ENCODE measurements at places on chromosomes 2 and 18.
A peak's percentile ranks its signal among the peaks of the same experiment; 100 is the strongest.

- no peak for DNase-seq
Observed at GRCh38 chr2:185757356-185757755, 18.8 kb downstream of the FSIP2 start.

GRCh38 chr2:26330114-26330549 lies 15.8 kb upstream of the SELENOI start:
- DNase-seq = peak; percentile 70

GRCh38 chr2:205405752-205406151 lies 276.5 kb upstream of the NRP2 start:
- no peak for DNase-seq

- no peak for DNase-seq
Observed at GRCh38 chr18:23799540-23799939, 110.3 kb downstream of the LAMA3 start.

- DNase-seq = no peak
Observed at GRCh38 chr2:1230155-1230893, 182.9 kb upstream of the TPO start.

- no peak for DNase-seq
Observed at GRCh38 chr2:233384811-233385488, 30.7 kb downstream of the DGKD start.

DNA sequence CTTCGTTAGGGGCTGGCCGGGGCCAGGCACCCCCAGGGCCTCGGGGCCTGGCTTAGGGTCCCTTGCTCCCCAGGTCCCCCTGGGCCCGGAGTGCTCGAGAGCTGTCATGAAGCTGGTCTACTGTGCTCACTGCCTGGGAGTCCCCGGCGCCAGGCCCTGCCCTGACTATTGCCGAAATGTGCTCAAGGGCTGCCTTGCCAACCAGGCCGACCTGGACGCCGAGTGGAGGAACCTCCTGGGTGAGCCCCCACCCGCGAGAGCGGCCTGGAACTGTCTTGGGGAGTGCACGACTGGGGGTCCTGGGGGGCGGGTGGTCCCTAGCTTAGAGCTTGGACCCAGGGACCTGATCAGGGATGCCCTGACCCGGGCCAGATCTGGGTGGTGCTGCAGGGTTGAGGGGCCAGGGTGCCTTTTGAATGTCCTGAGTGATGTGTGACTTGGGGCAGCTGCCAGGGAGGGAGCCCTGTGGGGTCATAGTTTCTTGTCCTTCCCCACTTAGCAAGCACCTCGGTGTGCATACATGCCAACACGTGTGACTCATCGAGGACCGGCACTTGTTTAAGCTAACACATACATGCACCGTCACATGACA lies 27.9 kb downstream of the GPC1 start:
- DNase-seq = no peak

GRCh38 chr2:24511894-24512293 lies 20.8 kb downstream of the NCOA1 start:
- DNase-seq = no peak

GRCh38 chr2:187475499-187476248 lies 27.6 kb upstream of the CALCRL start:
- DNase-seq = no peak

GRCh38 chr2:215425021-215425782 lies 10.7 kb downstream of the FN1 start:
- DNase-seq = peak; percentile 55

- DNase-seq = no peak
Observed at GRCh38 chr2:223460774-223461211, 141.4 kb downstream of the SCG2 start.

GRCh38 chr2:1694371-1695271 lies 49.7 kb downstream of the PXDN start:
- no peak for DNase-seq

DNA sequence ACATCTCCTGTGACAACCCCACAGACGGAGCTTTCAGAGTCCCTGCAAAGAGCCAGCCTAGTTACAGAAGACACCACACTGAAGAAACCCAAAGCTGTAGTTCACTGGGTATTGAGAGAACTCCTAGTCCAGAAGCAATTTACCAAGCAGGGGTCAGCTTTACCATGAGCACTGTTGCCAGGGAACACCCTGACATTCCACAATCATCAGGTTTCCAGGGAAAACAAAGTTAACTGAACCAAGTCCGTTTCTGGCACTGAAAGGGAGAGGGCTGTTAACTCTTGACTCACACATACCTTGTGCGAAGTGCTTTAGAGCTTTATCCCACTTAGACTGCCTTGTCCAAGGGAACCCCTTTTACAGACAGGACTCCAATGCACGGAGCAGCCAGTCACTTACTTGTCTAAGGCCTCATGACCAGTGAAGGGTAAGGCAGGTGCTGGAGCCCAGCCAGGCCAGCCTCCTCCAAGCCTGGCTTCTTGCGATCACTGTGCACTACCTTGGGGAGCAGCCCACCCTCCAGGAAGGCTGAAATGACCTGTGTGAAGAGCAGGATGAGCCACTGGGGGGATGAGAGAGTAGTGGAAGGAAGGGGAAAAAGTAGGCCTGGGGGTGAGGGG lies 53.9 kb downstream of the REEP1 start:
- peak; percentile 56 for DNase-seq

DNA sequence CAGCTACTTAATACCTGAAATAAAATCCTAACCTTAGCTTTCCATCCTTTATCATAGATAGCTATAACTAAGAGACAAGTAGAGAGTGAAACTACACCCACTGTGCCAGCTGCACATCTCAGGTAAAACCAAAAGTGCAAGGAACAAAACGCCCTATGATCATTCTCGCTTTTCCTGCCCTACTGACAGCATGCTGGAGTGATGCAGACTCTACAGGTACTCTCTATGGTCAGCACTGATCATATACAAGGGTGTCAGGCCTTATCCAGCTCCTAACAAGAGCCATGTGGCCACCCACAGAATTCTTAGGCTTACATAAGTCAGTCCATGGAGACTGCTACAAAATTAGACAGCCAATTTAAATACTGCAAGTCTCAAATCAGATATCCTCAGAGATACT lies 45.6 kb downstream of the REV1 start:
- no peak for DNase-seq

- no peak for DNase-seq
Observed at GRCh38 chr2:11821705-11822104, 75.3 kb downstream of the LPIN1 start.

DNA sequence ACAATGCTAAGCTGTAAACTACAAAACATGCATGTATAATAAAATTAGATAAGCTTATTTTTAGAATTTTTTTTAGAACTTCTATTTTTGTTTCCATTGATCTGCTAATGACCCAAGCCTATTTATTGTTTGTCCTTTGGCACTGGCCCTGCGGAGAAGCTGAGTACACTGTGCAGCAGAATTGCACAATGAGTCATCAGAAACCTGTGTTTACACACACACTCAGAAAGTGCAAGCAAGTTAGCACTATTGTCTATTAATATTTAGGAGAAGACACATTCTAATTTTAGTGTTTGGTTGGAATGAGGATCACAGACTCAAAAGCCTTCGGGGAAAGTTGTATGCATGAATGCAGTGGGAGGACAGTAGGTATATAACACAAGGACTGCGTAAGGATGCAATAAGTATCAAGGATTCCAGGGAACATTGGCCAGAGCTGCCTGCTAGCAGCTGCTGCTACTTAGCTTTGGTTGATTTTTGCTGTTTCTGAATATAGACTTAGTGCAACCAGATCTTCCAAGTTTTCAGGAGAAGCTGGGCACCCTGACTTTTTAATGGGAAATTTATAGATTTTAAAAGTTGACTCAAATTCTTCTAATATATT lies 128.2 kb downstream of the KCNH7 start:
- peak; percentile 31 for DNase-seq

DNA sequence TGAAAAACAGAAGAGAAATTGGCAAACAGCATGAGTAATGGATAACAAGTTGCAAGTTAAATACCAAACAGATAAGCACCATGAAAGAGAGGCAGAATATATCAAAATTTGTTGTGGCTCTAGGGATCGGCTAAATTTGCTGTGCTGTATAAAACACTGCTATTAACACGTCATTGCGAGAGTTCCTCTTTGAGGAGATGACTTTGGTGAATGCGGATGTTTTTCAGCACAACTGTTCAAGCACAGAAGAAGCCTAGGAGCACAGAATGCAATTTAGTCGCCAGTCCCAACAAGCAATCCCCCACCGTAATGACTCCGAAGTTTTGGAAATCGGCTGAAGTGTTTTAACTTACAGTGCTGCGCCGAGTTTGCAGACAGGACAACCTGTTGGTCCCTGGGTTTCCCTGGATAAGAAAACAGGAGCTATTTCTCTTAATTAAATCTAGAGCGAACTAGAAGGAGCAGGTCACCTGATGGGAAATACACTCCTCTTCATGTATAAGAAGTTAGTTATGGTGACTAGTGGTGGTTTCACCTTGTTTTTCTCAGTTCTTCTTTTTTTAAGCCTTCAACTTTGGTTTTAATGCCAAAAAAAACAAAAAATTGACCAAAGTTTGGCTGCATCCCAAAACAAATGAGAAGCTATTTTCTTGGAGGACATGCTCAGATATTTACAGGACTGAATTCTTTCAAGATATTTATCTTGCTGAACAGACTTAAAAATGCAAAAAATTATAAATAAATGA lies 454.1 kb upstream of the SALL3 start:
- peak; percentile 41 for DNase-seq

DNA sequence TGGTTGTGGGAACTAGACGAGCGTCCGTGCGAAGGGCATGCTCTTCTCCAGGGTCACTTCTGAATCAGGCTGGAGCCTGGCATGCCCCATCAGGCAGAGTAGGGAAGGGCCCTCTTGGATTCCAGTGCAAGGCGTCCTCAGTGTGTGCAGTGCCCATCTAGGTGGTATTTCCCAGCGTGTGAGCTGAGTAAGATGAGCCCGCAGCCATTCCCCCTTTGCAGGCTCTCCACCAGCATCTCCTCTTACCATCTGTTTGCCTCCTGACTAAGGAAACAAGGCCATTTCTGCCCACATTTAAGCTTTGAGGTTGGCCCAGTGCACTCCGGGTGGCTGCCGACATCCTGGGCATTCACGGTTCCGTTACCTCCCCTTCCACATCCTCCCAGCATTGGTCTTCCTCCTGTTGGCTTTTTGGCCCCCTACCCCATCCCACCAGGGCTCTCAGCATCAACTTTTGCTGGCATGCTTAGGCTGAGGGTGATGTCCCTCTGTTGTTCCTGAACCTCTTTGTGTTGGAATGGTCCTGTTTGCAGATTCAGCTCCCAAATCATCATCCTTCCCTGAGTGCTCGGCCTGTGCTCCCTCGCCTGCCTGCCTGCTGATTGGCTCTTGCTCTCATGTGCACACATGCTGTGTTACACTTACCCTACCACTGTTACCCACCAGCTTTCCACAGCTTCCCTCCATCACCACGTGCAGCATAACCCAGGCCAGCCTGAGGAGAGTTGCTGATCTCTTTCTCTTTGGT lies 11.8 kb downstream of the CEP68 start:
- DNase-seq = no peak

DNA sequence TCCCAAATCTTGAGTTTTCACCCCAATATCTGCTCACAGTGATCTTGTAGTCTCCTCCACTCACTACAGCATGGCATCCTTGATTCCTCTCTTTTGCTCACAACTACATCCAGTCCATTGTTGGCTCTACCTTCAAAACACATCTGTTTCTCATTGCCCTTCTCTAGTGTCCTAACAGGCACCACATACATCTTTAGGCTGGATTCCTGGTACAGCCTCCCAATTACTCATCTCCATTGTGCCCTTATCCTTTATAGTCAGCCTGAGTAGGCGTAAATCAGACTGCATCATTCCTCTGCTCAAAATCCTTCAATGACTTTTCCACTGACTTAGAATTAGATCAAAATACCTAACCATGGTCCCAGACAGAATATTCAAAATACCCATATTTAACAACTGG lies 10.7 kb upstream of the TAF1B start:
- no peak for DNase-seq

- no peak for DNase-seq
Observed at GRCh38 chr2:213252206-213252605, 32.1 kb upstream of the SPAG16 start.

- no peak for DNase-seq
Observed at GRCh38 chr2:8146132-8147005, 535.5 kb upstream of the ID2 start.

DNA sequence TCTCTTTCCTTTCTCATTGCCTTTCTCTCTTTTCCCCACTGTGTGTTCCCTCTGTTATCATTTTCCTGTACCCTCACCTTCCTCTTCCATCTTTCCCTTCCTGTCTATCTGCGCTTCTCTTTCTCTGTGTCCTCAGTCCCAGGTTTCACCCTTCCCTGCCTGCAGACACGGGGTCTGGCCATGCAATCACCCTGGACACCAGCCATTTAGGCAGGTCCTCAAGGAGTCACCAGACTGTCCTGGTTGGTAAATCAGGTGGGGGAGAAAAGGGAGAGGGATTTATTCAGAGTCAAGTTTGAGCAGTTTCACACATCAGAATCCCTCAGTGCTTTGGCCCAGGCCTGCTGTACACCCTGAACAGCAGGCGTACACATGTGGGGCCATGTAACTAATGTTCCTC lies 169.3 kb downstream of the ANKRD30B start:
- DNase-seq = no peak

DNA sequence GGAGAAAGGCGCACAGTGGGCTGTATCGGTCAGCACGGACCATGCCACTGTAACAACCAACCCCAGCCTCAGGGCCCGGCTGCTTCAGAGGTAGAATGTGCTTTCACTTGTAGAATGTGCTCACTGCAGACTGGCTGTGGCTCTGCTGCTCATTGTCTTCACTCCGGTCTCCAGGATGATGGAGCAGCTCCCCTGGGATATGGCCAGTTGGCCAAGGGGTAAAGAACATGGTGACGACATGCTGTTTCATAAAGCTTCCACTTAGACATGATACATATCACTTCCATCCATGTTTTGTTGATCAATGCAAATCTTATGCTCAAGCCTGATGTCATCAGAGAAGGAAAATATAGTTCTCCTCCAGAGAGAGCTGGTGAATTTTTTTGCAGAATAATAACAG lies 127.7 kb downstream of the SMAD2 start:
- no peak for DNase-seq

DNA sequence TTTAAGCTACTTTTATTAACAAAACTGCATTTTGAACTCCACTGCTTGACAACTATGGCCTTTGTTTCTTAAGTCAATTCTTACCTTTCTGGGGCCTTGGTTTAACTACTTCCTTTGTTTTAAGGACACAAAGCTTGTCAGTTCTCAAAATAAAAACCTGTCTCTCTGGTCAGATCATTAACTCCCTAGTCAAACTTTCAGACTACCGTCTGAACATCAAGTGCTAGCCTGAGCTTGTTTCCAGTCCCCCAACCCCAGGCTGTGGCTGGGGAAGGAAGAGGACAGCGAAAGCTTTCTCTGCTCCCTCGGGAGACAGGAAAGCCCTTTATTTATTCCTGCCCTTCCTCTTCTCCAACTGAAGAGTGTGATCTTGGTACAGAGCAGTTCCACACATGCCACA lies 1.7 kb downstream of the SH3YL1 start:
- DNase-seq = no peak

DNA sequence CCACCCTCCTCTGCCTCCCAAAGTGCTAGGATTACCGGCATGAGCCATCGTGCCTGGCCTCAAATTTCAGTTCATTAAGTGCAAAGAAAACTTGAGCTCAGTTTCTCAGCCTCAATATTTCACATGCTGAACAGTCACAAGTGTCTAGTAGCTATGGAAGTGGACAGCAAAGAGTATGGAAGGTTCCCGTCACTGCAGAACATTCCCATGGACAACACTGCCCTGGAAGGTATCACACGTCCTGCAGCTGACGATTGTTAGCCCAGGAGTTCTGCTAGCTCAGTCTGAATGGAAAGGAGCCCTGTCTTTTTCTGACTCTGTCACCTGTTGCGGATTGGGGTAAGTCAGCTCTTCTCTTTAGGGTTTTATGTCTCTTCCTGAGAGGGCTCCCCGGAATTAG lies 86.2 kb upstream of the PTPRM start:
- no peak for DNase-seq

All from Caki2 (cell line).